ENCODE measurements at places on chromosomes 2 and 18. TPM values are rescaled to one million over a fixed set of nuclear protein-coding genes. Genes with fewer than 3 reads are reported as not detected.

Gene KCNE4
- not detected for total RNA-seq

Gene BABAM2
- total RNA-seq, result 40.4 TPM

Gene IL1RN
- 0.70 TPM for total RNA-seq

Gene VWC2L
- total RNA-seq, result not detected

Gene PAIP2B
- total RNA-seq, result 0.89 TPM

Gene ITPRIPL1
- total RNA-seq, result 34.2 TPM

Gene CPLX4
- not detected for total RNA-seq

Gene FNDC4
- total RNA-seq, result not detected

Gene CYS1
- 0.70 TPM for total RNA-seq

Gene ANO7
- 0.32 TPM for total RNA-seq

Gene SERPINB7
- not detected for total RNA-seq

Gene C18orf54
- 8.9 TPM for total RNA-seq

Gene TBR1
- total RNA-seq, result 0.05 TPM

Gene ACTG2
- not detected for total RNA-seq

Gene SLC30A3
- total RNA-seq, result 0.48 TPM

Gene RNF152
- total RNA-seq, result 0.05 TPM

Gene CRYGC
- not detected for total RNA-seq

Gene LINC00305
- total RNA-seq, result not detected

Gene RAPGEF4
- 0.75 TPM for total RNA-seq

Gene FBXO36
- total RNA-seq, result 0.52 TPM

Gene ZAP70
- 294 TPM for total RNA-seq

Gene TEKT4
- total RNA-seq, result 0.59 TPM

Gene COL3A1
- not detected for total RNA-seq

Gene REG3A
- total RNA-seq, result not detected

Gene LRP2
- total RNA-seq, result 0.36 TPM

Gene CFAP65
- total RNA-seq, result not detected

Gene ALPG
- not detected for total RNA-seq

Gene ZNF407
- total RNA-seq, result 20.7 TPM

Gene COLEC12
- not detected for total RNA-seq

Gene DUSP19
- 0.93 TPM for total RNA-seq

Gene BMP10
- 0.09 TPM for total RNA-seq

Gene C1QL2
- not detected for total RNA-seq

Gene LAMA1
- total RNA-seq, result not detected

Gene TRAF3IP1
- total RNA-seq, result 10.4 TPM

Gene TFPI
- not detected for total RNA-seq

Gene FARP2
- 23.3 TPM for total RNA-seq

Gene OR6B2
- not detected for total RNA-seq

Gene MERTK
- 0.27 TPM for total RNA-seq

Gene STRN
- 34.5 TPM for total RNA-seq

Gene ID2
- 173 TPM for total RNA-seq

Gene CROCC2
- not detected for total RNA-seq

Gene CD207
- total RNA-seq, result not detected

Gene MEP1B
- total RNA-seq, result 0.11 TPM

Gene SFTPB
- total RNA-seq, result not detected

Gene SNTG2
- total RNA-seq, result 0.57 TPM

Gene ZC3H6
- total RNA-seq, result 9.2 TPM

Gene ZNF521
- not detected for total RNA-seq

Gene RTP5
- 0.07 TPM for total RNA-seq

Gene CFAP53
- total RNA-seq, result 0.34 TPM

Gene RAB10
- total RNA-seq, result 119 TPM

Gene UGT1A4
- not detected for total RNA-seq

Gene REG3G
- not detected for total RNA-seq

Gene ADAM23
- 0.18 TPM for total RNA-seq

Gene CEBPZ
- total RNA-seq, result 44.3 TPM
